Ascending aorta (tissue), 2 donors: ENCODE measurements at places on chromosomes 6 and 20.

DNA sequence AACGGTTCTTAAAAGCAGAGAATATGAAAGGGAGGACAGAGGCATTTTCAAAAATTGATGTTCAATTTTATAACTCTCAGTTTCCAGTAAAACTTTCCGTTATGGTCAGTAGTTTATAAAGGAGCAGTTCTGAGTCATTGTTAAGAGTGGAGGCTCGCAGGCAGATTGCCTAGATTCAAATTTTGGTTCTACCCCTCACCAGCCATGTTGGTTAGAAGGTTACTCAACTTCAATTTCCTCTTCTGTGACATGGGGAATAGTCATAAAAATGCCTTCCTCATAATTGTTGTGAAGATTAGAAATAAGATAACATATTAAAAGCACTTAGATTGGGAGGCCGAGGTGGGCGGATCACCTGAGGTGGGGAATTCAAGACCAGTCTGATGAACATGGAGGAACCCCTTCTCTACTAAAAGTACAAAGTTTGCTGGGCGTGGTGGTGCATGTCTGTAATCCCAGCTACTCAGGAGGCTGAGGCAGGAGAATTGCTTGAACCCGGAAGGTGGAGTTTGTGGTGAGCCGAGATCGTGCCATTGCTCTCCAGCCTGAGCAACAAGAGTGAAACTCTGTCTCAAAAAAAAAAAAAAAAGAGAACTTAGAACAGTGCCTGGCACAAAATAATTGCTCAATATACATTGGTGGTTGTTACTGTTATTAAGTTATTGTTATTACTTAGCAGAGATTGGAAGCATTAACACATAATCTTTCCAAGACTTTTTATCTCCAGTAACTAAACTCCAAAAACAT is 348.9 kb downstream of the NRN1 start:
- H3K4me1 ChIP-seq = no peaks in the 10 kb centered on the region
- no peak overlapping the region for H3K4me3 ChIP-seq
- no peak for DNase-seq
- H3K27ac ChIP-seq = no peak overlapping the region
- H3K27me3 ChIP-seq = no peaks in the 10 kb centered on the region

- peaks cover 27% of the 10 kb centered on the region for H3K36me3 ChIP-seq
- H3K27ac ChIP-seq = no peak overlapping the region
Measured at GRCh38 chr20:3248167-3248992, 9.4 kb upstream of the SLC4A11 start.

GRCh38 chr6:45253453-45253852 is 74.7 kb upstream of the RUNX2 start:
- H3K4me3 ChIP-seq = no peak overlapping the region
- no peaks in the 10 kb centered on the region for H3K36me3 ChIP-seq
- no peak overlapping the region for H3K27ac ChIP-seq
- H3K27me3 ChIP-seq = no peaks in the 10 kb centered on the region
- H3K4me1 ChIP-seq = no peaks in the 10 kb centered on the region
- DNase-seq = no peak

DNA sequence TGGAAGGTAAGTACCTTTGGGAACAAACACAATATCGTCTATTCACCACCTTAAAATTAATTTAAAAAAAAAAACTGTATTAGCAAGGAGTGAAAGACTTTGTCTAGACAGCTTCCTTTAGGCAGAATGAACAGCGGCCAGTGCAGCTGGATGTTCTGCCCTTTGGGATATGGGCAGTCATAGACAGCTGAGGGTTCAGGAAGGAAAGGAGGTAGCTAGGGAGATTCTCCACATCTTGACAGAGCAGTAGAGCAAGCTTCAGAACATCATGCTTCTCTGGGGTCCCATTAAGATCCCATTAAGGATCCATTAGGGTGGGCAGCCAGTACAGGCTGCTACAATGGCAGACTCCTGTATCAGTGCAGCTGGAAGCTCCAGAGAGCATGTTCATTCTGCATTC is 46.5 kb upstream of the PLCB4 start:
- no peak for DNase-seq
- no peak overlapping the region for H3K27ac ChIP-seq
- H3K36me3 ChIP-seq = no peaks in the 10 kb centered on the region
- H3K4me3 ChIP-seq = no peak overlapping the region
- no peaks in the 10 kb centered on the region for H3K4me1 ChIP-seq
- H3K27me3 ChIP-seq = no peaks in the 10 kb centered on the region

GRCh38 chr6:44636561-44637248 is 249.2 kb downstream of the CDC5L start:
- DNase-seq = no peak
- H3K27ac ChIP-seq = no peak overlapping the region
- H3K4me1 ChIP-seq = peaks cover 8% of the 10 kb centered on the region
- no peaks in the 10 kb centered on the region for H3K27me3 ChIP-seq
- H3K4me3 ChIP-seq = no peak overlapping the region

DNA sequence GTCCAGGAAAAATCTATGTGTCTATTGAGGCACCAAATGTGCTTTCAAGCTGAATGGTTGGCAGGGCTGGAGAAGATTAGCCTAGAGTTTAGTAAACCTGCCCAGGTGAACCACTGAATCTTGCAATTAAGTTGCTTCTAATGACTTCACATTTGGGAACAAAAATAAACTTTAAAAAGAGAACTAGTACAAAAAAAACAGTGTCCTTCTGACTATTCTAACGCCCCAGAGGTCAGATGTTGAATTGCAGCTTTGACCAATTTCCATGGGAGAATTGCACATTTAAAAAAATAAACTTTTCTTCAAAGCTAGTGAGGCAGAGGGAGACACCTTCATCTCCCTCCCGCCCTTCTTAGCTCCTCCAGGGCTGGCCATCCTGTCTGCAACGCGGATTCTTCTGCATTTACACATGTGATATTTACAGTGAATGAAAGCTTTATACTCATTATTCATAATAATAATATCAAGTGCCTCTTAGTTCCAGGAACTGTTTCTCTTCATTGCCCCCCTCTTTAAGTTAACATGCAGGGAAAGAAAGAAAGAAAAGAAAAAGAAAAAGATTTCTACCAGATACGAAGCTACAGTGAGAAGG is 270.2 kb downstream of the SMOC2 start:
- peaks cover 2% of the 10 kb centered on the region for H3K4me1 ChIP-seq
- no peak for DNase-seq
- H3K27me3 ChIP-seq = no peaks in the 10 kb centered on the region
- H3K4me3 ChIP-seq = no peak overlapping the region
- H3K27ac ChIP-seq = no peak overlapping the region
- no peaks in the 10 kb centered on the region for H3K36me3 ChIP-seq

DNA sequence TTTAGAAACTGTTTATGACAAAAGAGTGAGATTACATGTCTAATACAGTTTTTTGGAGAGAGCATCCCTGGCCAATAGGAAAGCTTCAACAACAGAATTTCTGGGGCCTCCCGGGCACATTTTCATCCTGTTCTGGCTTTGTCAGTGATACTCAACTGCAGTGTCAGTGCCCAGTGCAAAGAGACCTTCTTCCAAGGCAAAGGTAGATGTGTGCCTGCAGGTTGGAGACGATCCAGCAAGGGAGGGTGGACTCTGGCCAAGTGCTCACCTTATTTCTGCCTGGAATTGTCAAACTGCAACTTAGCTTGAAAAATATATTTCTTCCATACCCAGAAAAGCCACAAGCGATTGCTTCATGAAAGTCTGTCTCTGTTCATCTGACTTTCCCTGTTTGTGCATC is 211.6 kb upstream of the SNX9 start:
- no peak for DNase-seq
- no peaks in the 10 kb centered on the region for H3K4me1 ChIP-seq

- H3K4me3 ChIP-seq = no peak within 1 kb of the TSS
- DNase-seq = no peak
- no peaks in the 10 kb centered on the region for H3K27me3 ChIP-seq
- no peak within 1 kb of the TSS for H3K27ac ChIP-seq
Measured at GRCh38 chr6:35141007-35141655, at the start of gene TCP11. Gene TCP11 (minus strand): TSS chr6:35141339. CDS start chr6:35140870, 469 bp downstream.

DNA sequence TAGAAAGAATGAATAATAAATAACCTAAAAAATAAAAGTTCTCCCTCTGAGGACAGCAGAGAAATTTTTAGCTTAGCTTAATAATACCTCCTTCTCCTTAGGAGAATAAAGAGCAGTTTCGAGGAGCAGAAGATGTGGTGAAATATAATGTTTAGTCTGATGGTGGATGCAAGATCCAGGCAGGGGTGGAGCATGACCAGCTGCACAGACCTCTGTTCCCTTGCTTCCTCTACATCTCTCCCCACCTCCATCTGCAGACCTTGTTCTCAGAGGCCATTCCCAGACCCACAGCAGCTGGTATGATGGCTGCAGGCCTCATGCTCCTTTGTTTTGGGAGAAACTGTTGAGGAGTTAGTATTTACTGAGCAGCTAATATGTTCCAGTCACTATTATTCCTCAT is 1.5 kb downstream of the BTN3A2 start:
- no peak overlapping the region for H3K27ac ChIP-seq
- H3K4me3 ChIP-seq = peak overlapping the region; percentile 3
- no peak for DNase-seq
- H3K4me1 ChIP-seq = peaks cover 8% of the 10 kb centered on the region
- H3K36me3 ChIP-seq = no peaks in the 10 kb centered on the region

- no peaks in the 10 kb centered on the region for H3K36me3 ChIP-seq
- H3K4me1 ChIP-seq = peaks cover 4% of the 10 kb centered on the region
- peaks cover 5% of the 10 kb centered on the region for H3K27me3 ChIP-seq
- no peak overlapping the region for H3K27ac ChIP-seq
- peak; percentile 85 for DNase-seq
Measured at GRCh38 chr6:106979435-106979884, 4.9 kb upstream of the CD24 start.

DNA sequence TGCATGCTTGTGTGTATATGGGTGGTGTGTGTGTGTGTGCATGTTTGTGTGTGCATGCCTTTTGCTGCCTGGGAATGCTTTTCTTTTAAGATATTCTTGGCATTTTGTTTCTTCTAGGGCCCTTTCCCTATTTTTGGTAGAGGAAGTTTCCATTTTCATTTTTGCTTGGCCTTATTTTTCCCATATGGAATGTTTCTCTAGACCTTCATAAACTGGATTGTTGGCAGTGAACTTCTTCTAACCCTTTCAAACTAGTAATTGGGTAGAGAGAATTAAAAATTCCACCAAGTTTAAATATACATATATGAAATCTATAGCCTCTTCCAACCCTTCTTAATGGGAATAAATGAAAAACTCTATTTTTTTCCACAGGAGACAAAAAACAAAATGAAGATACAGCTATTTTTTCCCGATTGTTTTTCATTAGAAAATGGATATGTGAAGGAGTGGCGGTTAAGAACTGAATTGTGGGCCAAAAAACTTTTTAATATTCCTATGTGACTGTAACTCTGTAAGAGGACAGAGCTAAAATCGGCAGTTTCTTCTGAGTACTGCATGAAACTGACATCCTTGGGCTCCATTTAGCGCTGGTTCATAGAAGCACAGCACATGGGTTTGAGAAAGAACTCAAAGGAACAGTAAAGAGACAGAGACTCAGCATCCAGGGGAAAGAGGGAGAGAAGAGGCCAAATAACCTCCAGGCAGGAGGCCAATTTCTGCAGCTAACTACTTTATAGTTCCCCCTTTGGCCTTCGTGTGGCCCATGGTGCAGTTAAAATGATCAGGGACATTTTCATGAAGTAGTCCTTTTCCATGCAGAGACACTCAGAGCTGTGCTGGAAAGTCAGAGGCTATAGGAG is 102.1 kb downstream of the TMEM170B start:
- no peak overlapping the region for H3K4me3 ChIP-seq
- H3K4me1 ChIP-seq = no peaks in the 10 kb centered on the region
- H3K27me3 ChIP-seq = no peaks in the 10 kb centered on the region
- DNase-seq = no peak
- no peaks in the 10 kb centered on the region for H3K36me3 ChIP-seq

GRCh38 chr6:75109765-75110164 is 96.1 kb downstream of the COL12A1 start:
- H3K27ac ChIP-seq = no peak overlapping the region
- no peaks in the 10 kb centered on the region for H3K27me3 ChIP-seq
- no peaks in the 10 kb centered on the region for H3K4me1 ChIP-seq
- no peak for DNase-seq

GRCh38 chr6:24990236-24990845 is 54.6 kb upstream of the RIPOR2 start:
- no peak overlapping the region for H3K27ac ChIP-seq
- no peak for DNase-seq
- no peaks in the 10 kb centered on the region for H3K4me1 ChIP-seq
- H3K4me3 ChIP-seq = no peak overlapping the region
- H3K36me3 ChIP-seq = no peaks in the 10 kb centered on the region
- H3K27me3 ChIP-seq = no peaks in the 10 kb centered on the region

- H3K36me3 ChIP-seq = no peaks in the 10 kb centered on the region
- no peaks in the 10 kb centered on the region for H3K27me3 ChIP-seq
- no peak overlapping the region for H3K4me3 ChIP-seq
- DNase-seq = no peak
Measured at GRCh38 chr6:137903933-137904821, 37.1 kb downstream of the TNFAIP3 start.

- H3K27me3 ChIP-seq = no peaks in the 10 kb centered on the region
- H3K4me1 ChIP-seq = no peaks in the 10 kb centered on the region
- no peak for DNase-seq
- peaks cover 3% of the 10 kb centered on the region for H3K36me3 ChIP-seq
- H3K27ac ChIP-seq = no peak overlapping the region
Measured at GRCh38 chr6:118464620-118465019, 83.5 kb upstream of the PLN start.

DNA sequence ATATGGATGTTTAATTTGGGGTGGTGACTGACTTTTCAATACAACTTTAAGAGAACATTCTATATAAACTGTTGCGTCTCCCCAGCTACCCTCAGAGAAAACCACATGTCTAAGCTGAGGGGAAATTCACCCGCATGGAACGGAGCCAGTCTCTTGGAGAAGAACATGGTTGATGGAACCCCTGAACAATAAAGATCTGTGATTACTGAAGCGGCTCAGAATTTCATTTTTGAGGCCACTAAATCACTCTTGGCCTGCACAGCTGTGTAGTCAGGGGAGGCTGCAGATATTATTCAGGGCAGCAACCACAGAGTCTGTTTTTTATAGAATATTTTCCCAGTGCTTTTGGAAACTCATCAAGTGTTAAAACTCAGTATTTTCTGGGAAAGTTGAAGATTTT is 73.8 kb downstream of the EYA4 start:
- H3K27me3 ChIP-seq = no peaks in the 10 kb centered on the region
- DNase-seq = no peak
- H3K36me3 ChIP-seq = no peaks in the 10 kb centered on the region
- H3K27ac ChIP-seq = no peak overlapping the region
- H3K4me3 ChIP-seq = no peak overlapping the region
- H3K4me1 ChIP-seq = no peaks in the 10 kb centered on the region

DNA sequence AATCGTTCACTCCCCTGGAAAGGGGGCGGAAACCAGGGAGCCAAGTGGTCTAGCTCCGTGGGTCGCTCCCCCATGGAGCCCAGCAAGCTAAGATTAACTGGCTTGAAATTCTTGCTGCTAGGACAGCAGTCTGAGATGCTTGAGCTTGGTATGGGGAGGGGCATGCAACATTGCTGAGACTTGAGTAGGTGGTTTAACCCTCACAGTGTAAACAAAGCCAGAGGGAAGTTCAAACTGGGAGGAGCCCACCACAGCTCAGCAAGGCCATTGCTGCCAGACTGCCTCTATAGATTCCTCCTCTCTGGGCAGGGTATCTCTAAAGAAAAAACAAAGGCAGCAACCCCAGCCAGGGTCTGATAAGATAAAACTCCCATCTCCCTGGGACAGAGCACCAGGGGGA is 43.2 kb downstream of the COL21A1 start:
- peak overlapping the region; percentile 24 for H3K27ac ChIP-seq
- H3K36me3 ChIP-seq = no peaks in the 10 kb centered on the region
- H3K4me1 ChIP-seq = peaks cover 2% of the 10 kb centered on the region
- no peak overlapping the region for H3K4me3 ChIP-seq
